ENCODE measurements at places on chromosomes 12 and 14.

- DNase-seq: no peak
These were observed 581.7 kb downstream of the DIO2 start for GRCh38 chr14:79629411-79630287.

- no peak for DNase-seq
These were observed 5.1 kb upstream of the SERPINA10 start for GRCh38 chr14:94298130-94298529.

GRCh38 chr12:124637163-124637562 lies 69.8 kb upstream of the NCOR2 start:
- DNase-seq: no peak

- peak; percentile 13 for DNase-seq
These were observed 125.6 kb upstream of the FGD4 start for GRCh38 chr12:32273712-32274111.

GRCh38 chr14:36824854-36825253 lies 163.2 kb downstream of the PAX9 start:
- DNase-seq: no peak

DNA sequence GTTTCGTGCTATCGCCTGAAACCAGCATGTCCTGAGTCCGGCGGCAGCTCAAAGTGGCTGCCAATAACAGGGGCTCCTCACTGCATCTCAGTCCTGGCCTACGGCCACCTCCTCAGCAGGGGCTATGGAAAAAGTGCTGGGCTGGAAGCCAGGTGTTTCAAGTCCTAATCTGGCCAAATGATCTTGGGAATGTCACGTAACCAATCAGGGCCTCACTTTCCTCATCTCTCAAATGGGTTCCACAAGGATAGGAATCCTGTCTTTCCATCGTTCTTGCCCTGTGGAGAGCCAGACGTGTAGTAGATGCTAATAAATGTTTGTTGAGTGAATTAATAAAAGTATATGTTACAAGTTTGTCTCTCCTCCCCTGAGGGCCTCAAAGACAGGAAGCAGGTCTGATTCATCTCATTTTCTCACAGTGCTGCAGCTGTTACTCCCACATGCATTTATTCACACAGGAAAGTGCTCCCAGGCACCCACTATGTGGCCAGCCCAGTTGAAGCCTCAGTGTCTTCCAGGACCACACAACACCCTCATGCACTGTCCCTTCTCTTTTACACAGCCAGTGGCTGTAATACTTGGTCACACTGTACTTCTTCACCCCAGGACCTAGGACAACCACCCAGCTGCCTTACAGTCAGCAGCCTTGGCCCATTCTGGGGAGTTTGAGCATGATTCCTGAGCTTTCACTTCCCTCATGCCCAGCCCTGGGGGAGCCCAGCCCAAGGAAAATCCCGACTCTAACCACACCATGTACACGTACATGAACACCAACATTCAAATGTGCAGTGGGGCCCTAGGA lies 5.0 kb downstream of the CMKLR1 start:
- DNase-seq: no peak

DNA sequence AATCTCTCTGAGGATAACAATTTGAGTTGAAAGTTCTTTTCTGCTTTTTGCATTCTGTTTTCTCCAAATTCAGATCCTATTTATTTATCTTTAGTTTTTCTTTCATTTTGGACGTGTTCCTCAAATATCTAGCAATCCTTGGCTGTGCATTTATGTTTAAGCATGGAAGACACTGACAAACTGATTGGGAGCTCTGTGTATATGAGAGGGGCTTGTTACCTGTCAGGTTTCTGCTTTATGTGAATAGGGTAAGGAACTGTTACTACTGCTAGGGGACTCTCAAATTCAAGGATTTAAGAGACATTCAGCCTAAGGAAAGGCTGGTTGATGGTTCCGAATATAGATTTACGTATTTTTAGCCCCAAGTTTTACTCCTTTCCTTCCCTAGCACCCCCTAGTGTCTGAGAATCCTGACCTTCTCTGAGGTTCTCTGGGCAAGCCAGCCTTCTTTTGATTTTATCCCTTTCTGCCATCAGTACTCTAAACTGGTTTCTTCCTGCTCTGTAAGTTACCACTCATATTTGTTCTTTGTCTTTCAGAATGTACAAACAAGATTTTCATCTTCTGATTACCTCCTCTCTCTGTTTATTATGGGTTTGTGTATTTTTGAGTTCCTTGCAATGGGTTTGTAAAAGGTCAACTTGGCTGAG lies 30.5 kb downstream of the YLPM1 start:
- no peak for DNase-seq

GRCh38 chr12:13103391-13104033 lies at the start of gene GSG1:
Gene GSG1 (minus strand): TSS chr12:13103667. CDS start chr12:13103512, 155 bp downstream.
- no peak for DNase-seq

GRCh38 chr14:56023661-56024081 lies 94.5 kb upstream of the PELI2 start:
- no peak for DNase-seq

- no peak for DNase-seq
These were observed 607 bp downstream of the OS9 start for GRCh38 chr12:57694459-57695019.

DNA sequence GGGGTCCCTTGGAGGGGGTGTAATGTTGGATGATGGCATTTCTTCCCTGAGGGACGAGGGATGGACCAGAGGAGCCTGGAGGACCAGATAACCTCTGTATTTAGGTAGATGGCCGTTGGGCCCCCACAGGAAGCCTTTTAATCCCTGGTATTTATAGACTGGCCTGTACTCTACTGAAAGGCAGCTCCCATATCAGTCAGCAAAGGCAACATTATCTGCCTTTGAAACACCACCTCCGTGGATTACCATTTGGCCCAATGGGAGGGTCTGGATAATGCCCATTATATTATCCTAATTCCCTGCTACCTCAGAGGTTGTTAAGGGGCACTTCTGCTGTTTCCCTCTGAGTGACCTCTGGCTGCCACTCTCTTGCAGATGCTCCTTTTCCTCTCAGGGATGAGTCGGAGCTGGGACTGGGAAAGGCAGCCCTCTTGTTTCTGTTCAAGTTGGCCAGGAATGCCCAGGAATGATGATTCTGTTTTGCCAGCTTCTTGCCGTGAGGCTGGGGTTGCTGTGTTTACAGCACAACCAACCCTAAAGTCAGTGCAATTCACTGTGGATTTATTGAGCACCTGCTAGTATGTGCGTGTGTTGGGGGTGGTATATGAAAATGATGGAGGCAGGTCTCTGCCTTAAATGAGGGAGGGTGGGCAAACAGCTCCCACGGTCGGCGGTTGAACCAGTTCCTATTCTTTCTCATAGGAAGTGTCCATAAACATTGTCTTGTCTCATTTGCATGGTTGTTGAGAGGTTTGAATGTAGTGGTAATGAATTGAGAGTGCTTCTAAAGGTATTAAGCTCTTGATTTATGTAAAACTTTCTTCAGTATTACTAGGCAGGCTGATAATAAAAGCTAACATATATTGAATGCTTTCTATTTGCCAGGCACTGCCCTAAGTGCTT lies 18.1 kb downstream of the SUSD6 start:
- DNase-seq: no peak

DNA sequence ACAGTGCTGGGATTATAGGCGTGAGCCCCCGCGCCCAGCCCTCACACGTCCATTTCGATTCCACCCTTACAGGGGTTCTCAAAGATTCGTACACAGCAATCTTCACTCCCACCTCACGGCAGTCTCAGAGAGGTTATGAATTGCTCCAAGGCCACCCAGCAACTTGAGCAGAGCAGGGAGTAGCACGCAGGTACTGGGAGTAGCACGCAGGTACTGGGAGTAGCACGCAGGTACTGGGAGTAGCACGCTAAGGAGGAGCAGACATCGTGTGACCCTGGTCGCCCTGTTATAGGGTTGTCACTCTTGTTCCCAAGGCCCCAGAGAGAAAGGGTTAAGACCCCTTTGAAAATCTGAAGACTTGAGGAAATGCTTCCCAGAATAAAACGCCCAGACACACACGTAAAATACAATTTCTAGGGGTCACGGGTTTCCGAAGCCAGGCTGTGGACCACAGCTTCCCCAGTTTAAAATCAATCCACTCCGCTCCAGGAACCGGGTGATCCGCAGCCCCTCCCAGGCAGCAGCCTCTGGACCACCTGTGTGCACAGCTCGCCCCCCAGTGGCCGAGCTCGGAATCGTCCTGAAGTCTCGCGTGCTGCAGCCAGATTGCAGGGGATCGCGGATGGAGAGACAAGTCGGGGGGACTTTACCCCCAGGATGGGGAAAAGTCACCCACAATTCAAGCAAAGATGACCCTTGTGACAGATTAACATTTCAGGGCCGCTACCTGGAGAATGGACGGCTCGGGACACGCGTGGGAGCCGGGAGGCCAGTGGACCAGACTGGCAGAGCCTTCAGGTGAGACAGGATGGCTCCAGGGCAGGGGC lies 92.0 kb downstream of the SCARB1 start:
- peak; percentile 54 for DNase-seq

- no peak for DNase-seq
These were observed 1551.5 kb upstream of the SEL1L start for GRCh38 chr14:83085136-83085535.

GRCh38 chr14:88904206-88904647 lies 79.8 kb downstream of the TTC8 start:
- no peak for DNase-seq

- no peak for DNase-seq
These were observed 41.0 kb upstream of the PYGL start for GRCh38 chr14:50985124-50985858.

- no peak for DNase-seq
These were observed 74.1 kb downstream of the SLC8A3 start for GRCh38 chr14:70114621-70115156.

DNA sequence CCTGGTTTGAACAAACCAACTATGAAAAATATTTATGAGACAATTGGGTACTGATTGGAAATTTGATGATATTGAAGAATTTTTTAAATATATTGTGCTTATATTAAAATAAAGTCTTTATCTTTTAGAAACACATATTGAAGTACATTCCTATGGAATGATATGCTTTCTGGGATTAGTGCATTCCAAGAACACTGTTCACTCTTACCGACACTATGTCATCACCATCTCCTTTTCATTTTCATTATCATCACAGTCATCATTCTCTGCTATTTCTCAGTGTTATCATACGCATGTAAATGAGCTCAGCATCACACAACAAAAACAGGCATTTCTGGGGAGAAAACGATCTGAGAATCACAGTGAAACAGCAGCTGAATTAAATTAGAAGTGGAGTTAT lies 513.3 kb upstream of the CCDC196 start:
- DNase-seq: no peak

DNA sequence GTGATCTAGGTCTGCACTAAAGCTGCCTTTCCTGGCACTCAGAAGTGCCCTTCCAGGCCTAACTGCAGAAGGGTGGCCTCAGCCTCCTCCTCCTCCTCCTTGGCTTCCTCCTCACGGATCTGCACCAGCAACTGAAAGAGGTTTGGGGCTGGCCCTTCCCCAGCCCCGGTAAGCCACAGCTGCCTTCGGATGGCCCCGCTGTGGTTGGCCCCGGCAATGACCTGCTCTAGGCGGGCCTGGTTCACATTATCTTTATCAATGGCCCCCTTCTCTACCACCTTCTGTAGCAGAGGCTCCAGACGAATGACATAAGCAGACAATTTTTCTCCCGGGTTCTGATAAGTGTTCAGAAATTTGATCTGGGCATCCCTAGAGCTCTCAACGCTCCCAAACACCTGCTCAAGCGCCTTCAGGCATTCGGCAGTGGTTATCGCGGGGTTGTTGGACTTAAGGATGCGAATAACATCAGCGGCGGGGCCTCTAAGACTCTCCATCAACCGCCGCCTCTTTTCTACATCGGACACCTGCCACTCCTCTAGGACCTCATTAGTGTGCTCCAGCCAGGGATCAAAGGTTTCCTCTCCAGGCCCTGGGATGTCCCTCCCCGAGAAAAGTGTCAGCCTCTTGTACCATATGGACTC lies 1.5 kb downstream of the PNMA1 start:
- no peak for DNase-seq

DNA sequence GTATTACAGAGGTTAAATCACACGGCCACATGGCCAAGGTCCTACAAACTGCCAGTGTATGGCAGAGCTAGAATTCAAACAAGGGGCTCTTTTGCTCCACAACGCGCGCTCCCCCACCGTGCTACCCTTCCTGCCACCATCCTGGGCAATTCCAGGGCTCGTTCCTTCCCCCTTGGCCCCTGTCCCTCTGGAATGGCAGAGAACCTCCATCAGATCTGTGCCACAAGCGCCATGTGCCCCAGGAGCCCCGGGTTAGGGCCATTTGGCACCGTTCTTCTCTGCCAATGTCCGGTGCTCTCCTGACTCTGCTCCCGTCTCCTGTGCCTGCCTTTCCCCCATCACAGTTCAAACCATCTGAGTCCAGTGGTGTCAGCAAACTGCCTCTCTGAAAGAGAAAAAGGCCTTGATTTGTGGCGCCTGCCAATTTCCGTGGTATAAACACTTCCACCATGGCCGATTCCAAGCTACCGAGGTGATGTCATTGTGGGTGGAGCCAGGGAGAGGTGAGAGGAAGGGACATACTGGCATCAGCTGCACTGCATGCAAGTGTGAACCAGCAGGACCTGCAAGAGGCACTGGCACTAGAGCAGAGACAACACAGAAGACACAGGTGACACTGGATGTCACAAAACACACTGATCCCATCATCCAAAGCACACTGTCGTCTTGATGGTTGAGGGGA lies 163.1 kb downstream of the CALM1 start:
- no peak for DNase-seq

DNA sequence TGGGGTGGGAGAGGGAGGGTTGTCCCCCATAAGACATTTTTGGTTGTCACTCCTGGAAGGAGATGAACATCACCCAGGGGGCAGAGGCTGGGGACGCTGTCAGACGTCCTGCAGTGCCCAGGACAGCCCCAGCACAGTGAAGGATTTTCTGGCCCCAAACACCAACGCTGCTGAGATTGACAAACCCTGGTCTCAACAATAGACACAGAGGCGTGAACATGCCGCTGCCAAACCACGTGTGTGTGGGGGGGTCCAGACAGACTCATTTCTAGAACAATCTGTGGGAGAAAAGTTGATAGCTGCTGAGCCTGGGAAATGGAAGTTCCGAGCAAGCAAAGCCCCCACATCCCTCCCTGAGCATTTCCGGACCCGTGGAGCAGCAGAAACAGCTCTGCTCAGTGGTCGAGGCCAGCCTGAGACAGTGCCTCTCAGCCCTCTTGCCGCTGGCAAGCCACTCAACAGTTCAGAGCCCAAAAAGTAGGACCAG lies 43.8 kb upstream of the CLMN start:
- DNase-seq: no peak

- no peak for DNase-seq
These were observed 134.4 kb upstream of the CCND2 start for GRCh38 chr12:4139191-4139590.

DNA sequence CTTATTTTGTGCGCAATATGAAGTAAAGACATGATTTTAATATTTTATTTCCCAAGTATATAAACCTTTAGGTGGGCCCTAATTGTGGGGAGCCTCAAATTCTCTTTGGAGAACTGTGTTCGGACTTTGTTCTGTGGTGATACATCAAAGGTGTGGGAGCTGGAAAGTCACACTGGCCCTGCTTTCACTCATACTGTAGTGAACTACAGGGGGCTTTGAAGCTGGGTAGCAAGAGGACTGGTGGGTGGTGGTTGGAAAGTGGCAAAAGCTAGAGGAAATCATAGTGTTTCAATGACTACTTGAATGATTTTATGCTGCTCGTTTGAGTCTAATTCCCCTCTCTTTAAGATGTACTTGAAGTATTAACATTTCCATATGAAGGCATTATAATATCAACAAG lies 13.2 kb downstream of the TTC6 start:
- DNase-seq: no peak

Data from activated CD8-positive, alpha-beta memory T cell treated with anti-CD3 and anti-CD28 coated beads for 4 hours (primary cell).